ENCODE measurements at places on chromosomes 6 and 20. TPM values are rescaled to one million over a fixed set of nuclear protein-coding genes. Genes with fewer than 3 reads are reported as not detected.

The ASXL1 gene
- total RNA-seq = 29.8 TPM

The BMP2 gene
- total RNA-seq = 7.1 TPM

The FAM83B gene
- not detected for total RNA-seq

DNA sequence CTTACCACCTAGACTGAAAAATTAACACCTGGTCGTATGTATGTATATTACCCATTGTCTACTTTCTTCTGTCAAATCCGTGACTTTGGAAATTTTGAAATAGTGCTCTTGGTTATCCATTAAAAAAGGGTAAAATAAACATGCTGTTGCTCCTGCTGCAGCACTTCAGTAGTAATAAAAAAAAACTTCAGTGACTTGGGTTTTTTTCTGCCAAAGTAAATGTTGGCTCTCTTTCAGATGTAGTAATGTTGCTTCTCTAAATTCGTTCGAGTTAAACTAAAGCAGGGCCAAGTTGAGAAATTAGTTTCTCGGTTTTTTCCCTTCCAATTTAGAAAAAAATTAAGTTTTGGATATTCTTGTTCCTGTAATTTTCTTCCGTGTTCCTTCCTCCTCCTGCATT, 34.2 kb downstream of the JARID2 start:
- DNase-seq = no peak

GRCh38 chr6:116924245-116924644, 47.2 kb downstream of the RFX6 start:
- DNase-seq = no peak

DNA sequence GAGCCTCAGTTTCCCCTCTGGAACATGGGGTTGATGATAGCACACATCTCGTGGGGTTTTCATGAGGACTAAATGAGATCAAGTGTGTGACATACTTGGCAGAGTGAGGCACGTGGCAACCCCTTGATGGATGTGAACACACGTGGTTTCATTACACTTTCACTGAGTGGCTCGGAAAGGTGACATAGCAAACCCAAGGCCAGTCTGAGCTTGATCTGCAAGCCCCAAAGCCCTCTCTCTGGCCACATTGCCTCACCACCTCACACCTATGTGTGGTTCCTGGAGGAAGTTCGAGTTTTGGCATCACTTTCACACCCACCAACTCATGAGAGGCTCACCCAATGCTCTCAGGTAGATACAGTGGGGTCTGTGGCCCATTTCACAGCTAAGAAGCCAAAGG, 60.0 kb downstream of the CPNE5 start:
- DNase-seq = no peak

DNA sequence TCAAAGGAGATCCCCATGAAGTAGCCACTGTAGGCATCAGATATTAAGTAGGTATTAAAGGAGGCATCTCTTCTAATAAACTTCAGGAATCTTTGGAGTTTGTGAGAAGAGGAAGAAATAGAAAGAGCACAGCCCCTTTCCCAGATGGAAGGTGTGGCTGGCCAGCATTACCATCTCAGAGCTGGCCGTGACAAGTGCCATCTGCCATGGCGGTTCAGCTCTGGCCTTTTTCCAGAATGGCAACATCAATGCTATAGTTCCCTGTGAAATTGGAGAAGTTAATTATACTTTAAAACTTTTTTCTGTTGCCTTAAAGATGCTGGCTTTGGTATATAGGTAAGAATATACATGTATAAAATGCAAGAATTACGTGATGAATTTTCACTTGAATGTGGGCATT, 51.9 kb upstream of the MCUR1 start:
- no peak for DNase-seq

DNA sequence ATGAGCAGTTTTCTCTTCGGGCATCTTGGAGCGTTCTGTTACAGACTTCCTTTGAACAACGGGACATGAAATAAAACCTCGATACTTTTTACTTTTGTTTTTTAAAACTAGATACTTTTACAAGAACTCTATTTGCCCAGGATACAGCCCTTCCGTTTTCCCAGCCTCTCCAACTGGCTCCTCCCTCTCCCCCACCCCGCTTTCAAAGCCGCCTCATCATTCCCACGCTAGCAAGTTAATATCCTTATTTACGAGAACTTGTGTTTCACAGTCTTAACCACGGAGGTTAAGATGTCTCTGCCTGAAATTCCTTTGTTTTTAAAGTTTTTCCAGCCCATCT, 241 bp upstream of the CFAP206 start:
- DNase-seq = peak; percentile 1

Data from NCI-H460 (cell line).